Vagina (tissue), 2 donors: ENCODE measurements at places on chromosomes 16 and 17.
A peak's percentile ranks its signal among the peaks of the same experiment; 100 is the strongest.

DNA sequence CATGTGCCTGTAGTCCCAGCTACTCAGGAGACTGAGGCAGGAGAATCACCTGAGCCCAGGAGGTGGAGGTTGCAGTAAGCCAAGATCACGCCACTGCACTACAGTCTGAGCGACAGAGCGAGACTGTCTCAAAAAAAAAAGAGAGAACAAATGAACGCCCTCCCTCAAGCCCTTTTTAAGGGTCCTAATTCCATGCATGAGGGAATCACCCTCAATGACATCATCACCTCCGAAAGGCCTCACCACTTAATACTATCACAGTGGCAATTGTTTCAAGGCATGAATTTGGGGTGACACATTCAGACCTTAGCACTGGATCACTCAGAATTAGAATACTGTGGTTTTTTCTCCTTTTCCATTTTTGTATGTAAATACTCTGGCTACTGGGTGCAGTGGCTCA, 57.8 kb downstream of the CHD9NB start:
- DNase-seq: no peak

- no peak for DNase-seq
Measured at GRCh38 chr16:78140818-78141466, 41.5 kb downstream of the WWOX start.

DNA sequence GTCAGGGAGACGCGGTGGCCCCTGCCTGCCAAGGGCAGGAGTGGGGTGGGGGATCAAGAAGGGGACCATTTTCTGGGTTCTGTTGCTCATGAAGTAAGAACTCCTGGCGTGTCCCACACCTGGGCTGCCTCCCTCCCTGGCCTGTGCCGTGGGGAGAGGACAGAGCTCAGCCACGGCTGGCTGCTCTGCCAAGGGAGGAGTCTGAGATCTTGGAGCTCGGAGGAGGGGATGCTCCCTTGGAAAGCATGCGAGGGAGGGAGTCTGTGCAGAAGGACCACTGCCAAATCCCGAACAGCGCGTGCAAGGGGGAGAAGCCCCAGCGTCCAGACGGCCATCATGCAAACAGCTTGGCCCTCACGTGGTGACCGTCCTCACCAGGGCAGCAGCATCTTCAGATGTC, 64.2 kb upstream of the ZNF469 start:
- DNase-seq: no peak

DNA sequence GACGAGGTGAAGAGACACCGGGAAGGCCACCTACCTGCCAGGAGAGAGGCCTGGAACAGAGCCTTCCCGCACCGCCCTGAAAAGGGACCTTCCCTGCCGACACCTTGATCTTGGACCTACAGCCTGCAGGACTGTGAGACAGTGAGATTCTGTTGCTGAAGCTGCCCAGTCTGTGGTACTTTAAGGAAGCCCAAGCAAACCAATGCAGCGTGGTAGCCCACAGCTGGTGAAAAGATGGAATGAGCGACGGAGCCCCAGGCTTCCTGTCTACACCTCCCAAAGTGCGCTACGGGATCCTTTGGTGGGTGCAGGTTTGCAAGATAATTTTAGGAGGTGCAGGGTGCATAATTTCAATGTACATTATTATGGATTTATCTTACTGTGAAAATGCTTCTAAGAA, 33.9 kb downstream of the TNFRSF13B start:
- peak; percentile 46 for DNase-seq

DNA sequence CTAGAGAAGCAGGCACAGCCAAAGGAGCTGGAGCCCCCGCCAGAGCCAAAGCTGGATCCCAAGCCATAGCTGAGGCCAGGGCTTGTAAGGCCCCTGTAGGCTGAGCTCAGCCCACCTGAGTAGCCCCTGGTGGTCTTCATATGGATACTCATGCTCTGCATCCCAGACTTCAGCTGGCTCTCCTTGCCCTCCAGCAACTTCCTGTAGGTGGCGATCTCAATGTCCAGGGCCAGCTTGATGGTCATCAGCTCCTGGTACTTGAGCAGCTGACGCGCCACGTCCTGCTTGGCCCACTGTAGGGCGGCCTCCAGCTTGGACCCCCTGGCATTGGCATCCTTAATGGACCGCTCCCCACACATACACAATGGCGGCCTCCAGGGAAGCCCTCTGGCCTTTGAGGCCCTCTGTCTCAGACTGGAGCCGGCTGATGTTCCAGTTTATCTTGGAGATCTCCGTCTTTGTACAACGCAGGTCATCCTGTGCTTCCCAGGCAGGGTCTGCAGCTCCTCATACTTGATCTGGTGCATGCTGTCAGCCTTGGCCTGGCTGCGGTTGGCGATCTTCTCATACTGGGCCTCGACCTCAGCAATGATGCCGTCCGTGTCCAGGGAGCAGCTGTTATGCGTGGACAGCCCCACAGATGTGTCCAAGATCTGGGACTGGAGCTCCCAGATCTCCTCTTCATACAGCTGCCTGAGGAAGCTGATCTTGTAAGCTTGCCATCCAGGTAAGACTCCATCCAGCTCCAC, 28.9 kb downstream of the IKZF3 start:
- DNase-seq: no peak

DNA sequence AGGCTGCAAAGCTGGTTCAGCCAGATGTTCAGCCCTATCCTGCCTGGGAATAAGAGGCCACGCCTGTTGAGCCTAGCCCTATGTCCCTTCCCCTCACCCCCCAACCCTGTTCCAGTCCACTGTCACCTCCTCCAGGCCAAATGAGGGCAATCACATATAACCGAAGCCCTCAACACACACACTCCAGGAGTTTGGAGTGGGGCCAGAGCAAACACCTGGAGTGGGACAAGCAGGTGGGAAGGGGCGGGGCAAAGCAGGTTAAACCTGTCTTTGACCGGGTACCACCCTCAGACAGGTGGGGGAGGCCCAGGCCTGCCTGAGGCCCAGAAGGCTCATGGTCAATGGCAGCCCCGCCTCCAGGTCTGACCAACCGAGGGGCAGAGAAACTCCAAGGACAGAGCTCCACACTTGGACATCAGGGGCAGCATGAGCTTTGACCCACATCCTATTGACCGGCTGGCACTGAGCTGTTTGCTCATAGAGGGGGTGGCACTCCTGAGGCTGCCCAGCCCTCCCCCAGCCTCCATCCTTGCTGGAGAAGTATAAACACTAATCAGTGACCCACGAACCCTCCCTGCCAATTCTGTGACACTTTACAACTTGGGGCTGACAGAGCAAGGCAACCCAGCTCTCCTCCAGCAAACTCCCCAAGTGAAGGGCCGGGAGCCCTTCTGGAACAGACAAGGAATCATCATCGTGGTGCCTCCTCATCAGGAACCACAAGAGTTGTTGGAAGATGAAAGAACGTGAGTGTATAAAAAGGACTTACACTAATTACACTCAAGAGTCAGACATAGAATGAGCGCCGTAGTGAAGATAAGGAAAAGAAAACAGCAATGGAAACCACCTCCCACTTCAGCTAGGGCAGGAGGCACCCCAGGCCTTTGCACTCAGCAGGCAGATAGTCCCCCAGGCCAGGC, 1.5 kb downstream of the ESRP2 start:
- no peak for DNase-seq

- no peak for DNase-seq
Measured at GRCh38 chr16:71867939-71868338, 16.0 kb downstream of the ZNF821 start.

DNA sequence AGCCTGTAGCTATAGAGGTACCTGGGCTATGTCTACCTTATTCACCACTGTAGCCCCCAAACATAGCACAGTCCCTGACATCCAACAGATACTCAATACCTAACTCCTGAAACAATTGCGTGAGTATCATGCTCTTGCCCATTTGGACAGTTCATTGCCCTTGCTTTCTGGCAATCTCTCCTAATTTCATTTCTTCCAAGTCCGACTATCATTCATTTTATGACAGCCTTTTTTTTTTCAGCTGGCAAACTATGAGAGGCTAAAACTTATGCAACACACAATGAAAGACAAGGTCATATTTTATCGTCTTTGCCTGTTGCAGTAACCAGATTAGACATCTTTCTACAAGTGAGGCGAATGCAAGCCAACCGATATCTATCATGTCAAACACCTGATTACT, 169.2 kb downstream of the RBFOX1 start:
- no peak for DNase-seq

GRCh38 chr17:7437369-7437863, 1.9 kb upstream of the FGF11 start:
- DNase-seq: no peak

GRCh38 chr16:88875703-88876234, 9.3 kb upstream of the PABPN1L start:
- DNase-seq: no peak

- DNase-seq: no peak
Measured at GRCh38 chr16:1122398-1122765, 26.3 kb upstream of the C1QTNF8 start.

DNA sequence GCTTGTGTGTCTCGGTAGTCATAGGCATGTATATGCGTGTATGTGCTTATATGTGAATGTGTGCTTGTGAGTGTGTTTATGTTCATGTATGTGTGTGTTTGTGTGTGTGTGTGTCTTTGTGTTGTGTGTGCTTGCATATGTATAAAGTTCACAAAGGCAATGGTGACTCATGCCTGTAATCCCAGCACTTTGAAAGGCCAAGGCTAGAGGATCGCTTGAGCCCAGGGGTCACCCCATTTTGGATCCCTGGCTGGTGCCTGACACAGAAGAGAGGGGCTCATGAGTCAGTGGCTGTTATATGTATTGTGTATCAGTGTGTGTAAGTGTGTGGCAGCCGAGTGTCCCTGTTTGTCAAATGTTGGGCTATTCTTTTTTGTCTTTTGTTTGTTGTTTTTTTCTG, 69.3 kb downstream of the ABCC1 start:
- DNase-seq: no peak

DNA sequence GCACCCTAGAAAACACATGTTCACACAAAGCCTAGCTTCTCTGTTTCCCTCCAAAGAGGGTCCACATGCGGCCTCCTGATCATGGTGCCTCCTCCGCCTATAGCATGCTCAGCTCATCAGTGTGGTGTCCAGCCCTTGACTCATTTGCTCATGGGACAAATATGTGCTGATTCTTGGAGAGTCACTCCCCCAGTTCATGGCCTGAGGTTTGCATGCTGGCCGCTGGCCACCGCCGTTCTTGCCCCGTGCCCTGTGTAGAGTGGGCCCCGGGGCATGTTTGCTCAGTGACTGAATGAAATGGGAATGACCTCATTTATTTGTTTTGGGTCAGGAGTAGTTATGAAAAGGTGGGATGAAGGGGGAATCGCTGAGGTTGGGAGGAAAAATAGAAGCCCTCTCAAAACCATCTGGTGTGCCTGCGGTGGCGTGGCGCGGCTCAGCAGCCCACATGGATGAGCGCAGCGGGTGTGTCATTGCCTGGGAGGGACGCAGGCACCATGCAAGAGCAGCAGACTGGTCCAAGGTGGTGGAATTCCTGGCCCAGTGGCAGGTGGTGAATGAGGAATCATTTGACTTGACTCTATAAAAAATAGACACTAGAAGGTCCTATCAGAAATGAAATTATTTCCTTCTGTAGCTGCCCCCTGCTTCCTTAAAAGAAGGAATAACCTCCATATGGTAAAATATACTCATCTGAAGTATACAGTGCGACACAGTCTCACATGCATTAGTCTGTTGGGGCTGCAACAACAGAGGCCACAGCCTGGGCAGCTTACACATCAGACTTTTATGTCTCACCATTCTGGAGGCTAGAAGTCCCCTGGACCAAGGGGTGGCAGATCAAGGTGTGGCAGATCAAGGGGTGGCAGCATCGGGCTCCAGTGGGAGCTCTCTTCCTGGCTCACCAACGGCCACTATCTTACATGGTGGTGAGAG, 31.7 kb downstream of the CRISPLD2 start:
- no peak for DNase-seq
